ENCODE measurements at places on chromosomes 4 and X. TPM values are rescaled to one million over a fixed set of nuclear protein-coding genes. Genes with fewer than 3 reads are reported as not detected.

CSAG1 gene
- total RNA-seq = not detected

TMSB15B gene
- total RNA-seq = 2.7 TPM

DNAAF6 gene
- total RNA-seq = not detected

RNF150 gene
- 0.28 TPM for total RNA-seq

ASB12 gene
- not detected for total RNA-seq

RHOXF2B gene
- under 0.01 TPM for total RNA-seq

MSANTD1 gene
- 0.74 TPM for total RNA-seq

All from smooth muscle cell of bladder (primary cell).